Temporal lobe (tissue), 4 donors: ENCODE measurements at places on chromosomes 16 and 17. TPM values are rescaled to one million over a fixed set of nuclear protein-coding genes. Genes with fewer than 3 reads are reported as not detected.

Gene CASKIN1
- total RNA-seq = 20.9 TPM

Gene ITGAD
- not detected for total RNA-seq

Gene KLHL10
- 0.25 TPM for total RNA-seq

Gene TCAP
- 1.5 TPM for total RNA-seq

Gene KRTAP4-3
- total RNA-seq = not detected

Gene RAMP2
- 10.1 TPM for total RNA-seq

Gene PNMT
- total RNA-seq = 2.0 TPM

Gene MT4
- not detected for total RNA-seq

Gene CHMP1A
- 65.4 TPM for total RNA-seq

Gene MED31
- total RNA-seq = 9.1 TPM

Gene HBZ
- total RNA-seq = not detected

Gene NUBP1
- 10.6 TPM for total RNA-seq

Gene RCVRN
- not detected for total RNA-seq

Gene CMTM2
- 0.25 TPM for total RNA-seq

Gene PRAC2
- not detected for total RNA-seq

Gene ASPHD1
- total RNA-seq = 13.0 TPM

Gene MAP2K3
- total RNA-seq = 3.7 TPM

Gene TBCD
- 63.4 TPM for total RNA-seq

Gene KRTAP9-8
- not detected for total RNA-seq

Gene GP1BA
- total RNA-seq = not detected
